HT1080 (cell line): ENCODE measurements at places on chromosomes 4 and X.

- DNase-seq: no peak
These were observed 51.7 kb downstream of the SHROOM3 start for GRCh38 chr4:76486588-76487276.

DNA sequence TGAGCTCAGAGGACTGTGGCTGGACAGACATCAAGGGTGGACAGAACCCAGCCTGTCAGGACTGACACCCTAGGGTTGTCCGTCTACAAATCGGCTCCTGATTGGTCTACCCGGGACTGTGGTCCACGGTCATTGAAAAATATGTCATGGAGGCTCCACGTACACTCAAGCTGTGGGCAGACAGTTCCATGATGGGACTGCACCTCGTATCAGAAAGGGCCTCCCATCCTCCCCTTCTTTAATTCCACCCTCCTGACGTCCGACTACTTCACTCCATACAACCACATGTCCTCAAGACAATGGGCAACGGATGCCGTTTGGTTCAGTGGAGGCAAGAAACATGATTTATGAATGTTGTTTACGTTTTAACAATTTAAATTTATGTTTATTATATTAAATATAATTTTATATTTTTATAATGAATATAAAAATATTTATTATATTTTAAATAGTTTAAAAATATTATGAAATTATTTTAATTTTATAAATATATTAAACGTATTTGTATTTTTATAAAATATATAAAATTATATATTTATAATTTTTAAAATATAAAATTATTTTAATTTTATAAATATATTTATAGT lies 58.0 kb upstream of the SHOX start:
- DNase-seq: no peak

DNA sequence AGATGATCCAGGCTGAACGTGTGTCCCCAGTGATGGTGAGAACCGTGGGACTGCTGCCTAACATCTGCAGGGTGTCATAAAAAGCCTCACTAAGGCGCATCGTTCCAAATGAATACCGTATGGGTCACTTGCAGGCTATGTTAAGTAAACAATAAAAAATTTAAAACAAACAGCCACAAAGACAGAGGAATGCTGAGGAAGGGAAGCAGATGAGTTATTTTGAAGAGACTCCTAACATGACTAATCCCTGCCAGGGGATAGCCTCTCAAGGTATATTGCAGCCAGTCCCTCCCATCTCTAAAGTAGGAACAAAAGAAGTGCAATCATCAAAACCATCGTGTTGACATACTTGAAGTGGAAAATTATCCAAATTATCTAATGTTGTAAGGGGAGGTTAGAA lies 83.8 kb downstream of the UNC5C start:
- DNase-seq: peak; percentile 25

DNA sequence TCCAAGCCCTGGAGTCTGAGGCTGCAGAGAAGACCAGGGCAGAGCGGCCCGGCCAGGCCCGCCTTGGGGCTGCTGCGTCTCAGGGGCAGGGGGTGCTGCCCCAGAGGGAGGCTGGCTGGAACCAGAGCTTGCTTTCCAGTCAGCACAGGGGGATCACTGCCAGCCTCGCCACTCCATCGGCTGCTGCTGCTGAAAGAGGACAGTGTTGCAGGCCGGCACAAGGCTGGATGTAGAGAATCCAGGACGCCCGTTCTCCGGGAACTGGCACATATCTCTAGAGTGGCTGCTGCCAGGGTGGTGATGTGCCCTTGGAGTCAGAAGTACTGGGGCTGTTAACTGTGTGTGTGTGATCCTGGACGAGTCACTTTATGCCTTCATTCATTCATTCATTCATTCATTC lies 31.9 kb upstream of the SORCS2 start:
- no peak for DNase-seq

- DNase-seq: no peak
These were observed 301.9 kb downstream of the DHX15 start for GRCh38 chr4:24282446-24282845.

- DNase-seq: no peak
These were observed 8.1 kb downstream of the RAPGEF2 start for GRCh38 chr4:159110961-159111360.

DNA sequence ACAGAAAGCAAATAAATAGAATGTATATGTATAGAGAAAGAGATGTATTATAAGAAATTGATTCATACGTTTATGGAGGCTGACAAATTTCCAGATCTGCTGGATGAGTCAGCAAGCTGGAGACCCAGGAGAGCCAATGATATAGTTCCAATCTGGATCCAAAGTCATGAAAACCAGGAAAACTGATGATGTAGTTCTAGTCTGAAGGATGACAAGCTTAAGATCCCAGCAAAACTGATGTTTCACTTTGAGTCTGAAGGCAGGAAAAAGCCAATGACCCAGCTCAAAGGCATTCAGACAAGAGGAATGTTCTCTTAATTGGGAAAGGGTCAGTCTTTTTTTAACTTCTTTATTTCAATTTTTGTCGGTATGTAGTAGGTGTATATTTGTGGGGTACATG lies 102.6 kb downstream of the LHFPL1 start:
- no peak for DNase-seq
